ENCODE measurements at places on chromosomes 1 and 21.

DNA sequence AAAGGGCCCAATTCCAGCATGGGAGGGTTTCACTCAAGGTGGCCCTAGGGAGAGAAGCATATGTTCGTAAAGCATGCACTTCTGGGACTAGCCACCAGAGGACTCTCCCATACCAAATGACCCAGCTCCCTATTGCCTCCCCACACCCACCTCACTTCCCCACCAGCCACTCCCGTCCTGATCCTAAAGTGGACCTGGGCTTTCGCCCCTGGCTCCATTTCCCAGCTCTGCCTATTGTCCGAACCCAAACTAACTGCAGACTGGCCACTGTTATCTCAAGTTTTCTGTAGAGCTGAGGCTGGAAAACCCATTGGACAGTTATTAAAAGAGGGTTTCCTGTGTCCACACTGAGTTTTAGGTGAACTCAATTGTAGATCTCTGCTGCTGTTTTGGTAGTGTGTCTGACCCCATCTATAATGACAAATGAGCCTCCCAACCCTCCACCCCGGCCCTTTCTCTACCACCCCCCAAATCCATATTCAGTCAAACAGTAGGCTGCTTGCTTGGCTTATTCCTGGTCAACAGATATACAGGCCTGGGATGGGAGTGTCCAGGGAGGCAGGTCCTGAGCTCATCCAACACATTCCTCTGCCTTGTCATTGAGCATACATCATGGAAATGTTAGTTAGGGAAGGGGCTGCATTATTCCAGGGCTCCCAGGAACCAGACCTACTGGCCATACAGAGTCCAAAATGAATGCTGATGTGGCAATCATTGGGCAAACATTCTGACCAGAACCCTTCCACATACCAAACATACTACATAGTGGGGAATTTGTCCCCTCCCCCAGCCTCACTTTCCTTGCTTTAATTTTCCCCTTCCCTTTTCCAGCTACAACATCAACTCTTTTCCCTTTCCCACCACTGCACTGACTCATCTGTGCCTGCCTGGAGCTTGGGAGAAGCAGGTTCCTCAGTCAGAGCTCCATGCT, 59.2 kb downstream of the ABCA4 start:
- DNase-seq, result peak; percentile 78

- DNase-seq, result no peak
Observed at GRCh38 chr1:56107275-56107638, 472.1 kb downstream of the PLPP3 start.

- peak; percentile 3 for DNase-seq
Observed at GRCh38 chr1:97334454-97334853, 586.4 kb downstream of the DPYD start.

GRCh38 chr1:229408458-229409037, 25.3 kb downstream of the ACTA1 start:
- peak; percentile 53 for DNase-seq

DNA sequence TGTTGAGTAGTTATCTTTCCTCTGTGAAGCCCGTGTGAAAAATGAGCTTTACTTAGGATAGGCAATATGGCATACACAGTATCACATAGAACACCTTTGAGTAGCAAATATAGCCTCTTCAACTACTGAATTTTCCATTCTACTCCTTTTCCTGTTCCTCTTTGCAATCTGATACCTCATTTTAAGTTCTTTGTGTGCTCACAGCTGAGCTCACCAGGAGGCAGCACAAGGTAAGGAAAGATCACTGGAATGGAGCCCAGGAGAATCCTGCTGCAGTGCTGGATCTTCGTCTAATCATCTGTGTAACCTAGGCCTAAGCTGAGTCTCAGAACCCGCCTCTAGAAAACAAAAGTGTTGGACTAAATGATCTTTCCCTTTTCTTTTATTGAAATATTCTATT, 171.0 kb downstream of the LRRC40 start:
- DNase-seq, result no peak

- DNase-seq, result no peak
Observed at GRCh38 chr1:92577261-92577895, 90.7 kb upstream of the GFI1 start.

DNA sequence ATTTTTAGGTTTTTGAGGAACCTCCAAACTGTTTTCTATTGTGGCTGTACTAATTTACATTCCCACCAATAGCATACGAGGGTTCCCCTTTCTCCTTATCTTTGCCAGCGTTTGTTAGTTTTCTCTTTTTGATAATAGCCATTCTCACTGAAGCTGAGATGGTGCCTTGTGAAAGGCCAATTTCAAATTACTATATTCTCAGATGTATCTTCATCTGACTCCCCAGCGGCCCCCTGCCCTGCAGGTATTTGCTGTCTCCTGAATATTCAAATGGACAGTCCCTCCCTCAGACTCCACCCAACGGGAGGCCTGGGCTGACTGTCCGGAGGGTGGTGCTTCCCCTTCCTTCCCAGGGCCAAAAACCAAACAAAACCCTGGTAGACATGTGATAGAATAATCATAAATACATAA, 33.5 kb upstream of the TARBP1 start:
- no peak for DNase-seq

All from T47D (cell line).